ENCODE measurements at places on chromosomes 5 and 9.

DNA sequence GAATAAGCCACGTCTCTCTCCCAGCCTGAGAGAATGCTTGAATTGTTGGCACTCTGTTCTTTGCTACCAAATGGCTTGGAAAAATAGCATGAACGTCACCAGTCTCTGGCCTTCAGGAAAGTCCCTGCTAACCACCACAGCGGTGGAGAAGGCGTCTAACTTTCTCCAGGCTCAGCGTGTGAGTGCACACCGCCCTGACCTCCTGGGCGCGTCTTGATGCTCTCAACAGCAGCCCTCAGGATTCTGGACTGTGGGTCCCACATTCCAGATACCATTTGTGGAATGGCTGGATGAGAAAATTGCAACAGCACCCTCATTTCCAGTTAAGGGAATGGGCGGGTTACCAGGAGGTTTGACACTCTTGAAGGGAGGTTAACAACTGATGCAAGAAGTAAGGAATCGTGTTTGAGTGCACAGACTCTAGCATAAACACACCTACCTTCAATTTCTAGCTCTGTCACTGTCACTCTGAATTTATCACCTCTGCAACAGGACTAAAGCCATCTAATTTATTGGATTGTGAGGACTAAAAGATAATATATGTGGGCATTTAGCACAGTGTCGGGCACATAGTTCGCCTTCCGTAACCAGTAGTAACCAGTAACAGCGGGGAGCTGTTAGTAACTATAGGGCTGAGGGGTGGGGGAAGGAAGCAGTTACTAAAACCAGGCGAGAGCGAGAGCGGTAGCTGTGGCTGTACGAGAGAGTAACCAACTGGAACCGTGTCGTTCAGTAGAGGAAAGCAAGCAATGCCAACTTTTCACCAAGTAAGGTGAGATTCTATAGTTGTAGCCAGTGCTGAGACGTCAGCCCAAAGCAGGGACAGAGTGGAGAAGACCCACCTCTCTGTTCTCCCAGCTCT is 807 bp upstream of the PLGRKT start:
- DNase-seq: peak; percentile 54

DNA sequence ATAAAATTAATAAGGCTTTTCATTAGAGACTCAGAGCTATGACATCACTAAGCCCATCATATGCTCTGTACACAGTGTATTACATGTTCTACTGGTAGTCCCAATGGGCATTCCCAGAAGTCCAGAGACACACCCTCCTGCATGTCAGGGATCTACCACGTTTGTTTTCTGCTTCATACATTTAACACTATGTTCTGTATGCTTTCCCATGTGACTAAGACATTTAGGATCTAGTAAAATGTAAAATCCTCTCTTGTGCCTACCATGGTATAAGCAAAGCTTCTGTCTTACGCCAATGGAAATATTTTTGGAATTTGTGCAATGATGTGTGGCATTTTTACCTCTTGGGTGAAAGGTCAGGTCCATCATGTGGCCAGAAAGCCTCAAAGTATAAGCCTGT is 192.4 kb downstream of the ADAMTSL1 start:
- peak; percentile 16 for DNase-seq

DNA sequence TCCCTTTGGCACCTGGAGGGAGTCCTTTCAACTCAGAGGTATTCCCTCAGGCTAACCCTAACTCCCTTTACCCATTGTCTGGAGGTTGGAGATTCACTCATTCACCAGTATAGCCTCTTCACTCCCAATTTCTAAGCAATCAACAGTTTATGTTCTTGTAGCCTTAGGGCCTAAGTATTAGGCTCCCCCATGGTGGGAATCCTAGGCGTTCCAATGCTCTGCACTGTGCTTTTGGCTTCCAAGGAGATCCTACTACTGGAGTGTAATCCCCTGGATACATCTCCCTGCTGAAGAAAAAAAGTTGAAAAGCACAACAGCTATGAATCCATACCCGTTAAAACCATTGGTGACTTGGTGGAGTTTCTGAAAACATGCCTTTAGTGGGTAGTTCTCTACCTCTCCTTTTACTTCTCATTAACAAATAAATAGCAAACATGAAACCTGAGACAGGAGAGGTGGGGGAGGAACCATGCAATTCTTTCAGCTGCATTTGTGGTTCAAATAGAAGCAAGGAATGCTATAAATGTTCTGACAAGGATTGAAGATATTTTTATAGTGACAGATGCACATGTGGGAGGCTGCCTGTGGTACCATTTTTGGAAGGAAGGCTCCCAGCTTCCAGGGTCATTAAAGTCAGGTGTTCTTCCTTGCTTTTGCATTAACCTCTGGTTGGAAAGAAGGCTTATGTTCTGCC is 397.1 kb downstream of the DMAC1 start:
- DNase-seq: peak; percentile 54

- DNase-seq: no peak
Measured at GRCh38 chr5:54637654-54638053, 120.1 kb downstream of the SNX18 start.

DNA sequence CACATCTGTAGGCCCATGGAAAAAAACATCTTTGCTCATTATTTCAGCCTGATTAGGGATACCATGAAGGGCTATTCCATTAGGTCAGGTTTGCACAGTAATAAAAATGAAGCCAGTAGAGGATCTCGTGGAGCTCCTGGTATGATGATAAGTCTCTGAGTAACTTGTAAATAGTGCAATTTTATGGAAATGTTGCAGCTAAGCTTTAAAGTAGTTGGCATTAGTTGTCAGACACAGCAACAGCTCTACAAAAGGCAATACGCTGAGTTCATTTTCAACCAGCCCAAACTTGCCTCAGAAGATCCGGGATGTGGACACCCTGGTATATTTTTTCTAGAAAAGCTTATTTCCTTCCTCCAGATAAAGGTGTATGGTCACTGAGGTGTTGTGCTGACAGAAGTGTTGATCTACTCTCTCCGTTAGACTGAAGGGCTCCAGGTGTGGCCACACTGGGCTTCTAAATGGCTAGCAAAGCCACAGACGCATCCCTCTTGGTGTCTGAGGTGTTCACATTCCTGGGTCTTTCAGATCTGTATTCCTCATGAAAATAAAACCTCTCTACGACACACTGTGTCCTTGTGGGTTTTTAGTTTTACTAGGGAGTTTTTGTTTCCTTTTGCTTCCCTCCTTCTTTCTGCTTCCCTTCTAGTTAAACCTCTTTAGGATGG is 141.6 kb downstream of the GHR start:
- DNase-seq: no peak

DNA sequence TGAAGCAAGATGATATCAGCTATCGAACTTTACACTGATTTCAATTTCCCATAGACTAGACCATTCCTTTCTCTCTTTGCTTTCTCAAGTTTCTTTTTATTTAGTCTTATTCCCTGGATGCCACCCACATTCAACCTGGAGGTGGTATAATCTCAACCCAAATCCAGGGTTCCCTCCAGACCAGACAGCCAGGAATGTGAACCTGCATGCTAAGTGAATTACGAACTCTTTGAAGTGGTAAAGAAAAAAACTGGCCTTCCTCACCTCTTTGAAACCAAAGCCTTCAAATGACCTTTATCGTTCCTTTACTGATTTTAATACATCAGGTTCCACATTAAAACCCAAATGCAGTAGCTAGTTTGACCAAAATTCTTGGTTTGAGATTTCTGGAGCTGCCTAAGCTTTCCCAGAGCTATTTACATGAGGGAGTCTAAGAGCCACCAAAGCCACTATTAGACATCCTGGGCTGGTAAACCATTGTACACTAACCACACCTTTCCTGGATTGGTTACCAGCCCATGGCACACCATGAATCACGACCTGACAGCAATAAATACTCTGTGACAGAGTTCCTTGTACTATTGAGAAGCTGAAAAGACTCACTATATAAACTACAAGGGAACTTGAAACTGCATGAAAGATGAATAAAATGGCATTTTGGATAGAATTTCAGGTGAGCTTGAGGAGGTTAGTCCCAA is 323.7 kb downstream of the ADAMTS6 start:
- DNase-seq: no peak

- no peak for DNase-seq
Measured at GRCh38 chr5:179357031-179357430, 11.8 kb upstream of the ADAMTS2 start.

- no peak for DNase-seq
Measured at GRCh38 chr5:140259500-140259899, 43.4 kb downstream of the PFDN1 start.

DNA sequence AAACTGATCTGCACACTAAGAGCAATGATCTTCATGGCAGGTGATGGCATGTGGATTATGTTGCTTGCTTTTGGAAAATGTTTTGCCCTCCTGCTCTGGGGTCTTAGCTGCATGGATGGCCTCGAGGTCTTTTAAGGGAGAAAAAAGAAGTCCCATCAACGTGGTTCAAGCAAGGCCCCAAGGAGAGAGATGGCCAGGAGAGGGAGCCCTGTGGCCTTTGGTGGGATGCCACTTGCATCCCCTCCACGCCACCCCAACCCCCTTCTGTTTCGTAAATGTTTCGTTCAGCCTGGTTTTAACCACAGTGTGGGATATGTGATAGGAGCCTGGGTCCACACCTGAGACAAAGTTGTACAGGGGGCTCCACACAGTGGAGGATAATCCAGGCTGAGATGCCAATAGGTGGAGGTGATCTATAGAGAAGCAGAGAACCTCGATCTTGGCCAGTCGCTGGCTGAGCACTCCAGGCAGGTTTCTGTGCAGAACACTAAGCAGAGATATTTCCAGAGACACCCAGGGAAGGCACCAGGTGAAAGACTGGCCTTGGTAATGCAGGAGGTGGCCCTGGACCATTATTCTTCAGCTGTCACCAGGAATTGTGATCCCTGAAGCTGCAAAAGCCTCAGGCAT is 25.8 kb upstream of the FRRS1L start:
- peak; percentile 10 for DNase-seq

- no peak for DNase-seq
Measured at GRCh38 chr5:139391570-139392323, 2.0 kb upstream of the MZB1 start.

GRCh38 chr9:72396247-72397091 is 31.5 kb upstream of the ZFAND5 start:
- DNase-seq: peak; percentile 41

DNA sequence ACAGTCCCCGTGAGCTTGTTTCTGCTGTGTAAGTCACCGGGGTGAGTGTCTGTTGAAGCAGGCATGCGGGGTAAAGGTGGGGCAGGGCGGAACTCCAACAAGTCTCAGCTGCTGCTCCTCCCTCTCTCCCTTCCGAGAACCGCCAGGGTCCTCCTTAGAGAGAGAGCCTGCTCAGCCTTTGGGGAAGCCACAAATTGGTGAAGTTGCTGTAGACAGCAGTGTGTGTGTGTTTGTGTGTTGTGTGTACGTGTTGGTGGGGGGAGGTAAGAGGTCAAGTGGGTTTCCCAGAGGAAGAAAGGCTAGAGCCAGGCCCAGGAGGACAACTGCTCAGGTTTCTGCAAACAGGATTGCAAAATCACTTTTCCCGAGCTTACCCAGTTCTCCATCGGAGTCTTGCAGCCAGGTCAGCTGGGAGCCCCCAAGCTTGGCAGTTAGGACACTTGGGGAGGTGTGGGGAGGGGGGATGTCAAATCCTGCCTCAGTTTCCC is 38.9 kb upstream of the DAB2IP start:
- DNase-seq: no peak

DNA sequence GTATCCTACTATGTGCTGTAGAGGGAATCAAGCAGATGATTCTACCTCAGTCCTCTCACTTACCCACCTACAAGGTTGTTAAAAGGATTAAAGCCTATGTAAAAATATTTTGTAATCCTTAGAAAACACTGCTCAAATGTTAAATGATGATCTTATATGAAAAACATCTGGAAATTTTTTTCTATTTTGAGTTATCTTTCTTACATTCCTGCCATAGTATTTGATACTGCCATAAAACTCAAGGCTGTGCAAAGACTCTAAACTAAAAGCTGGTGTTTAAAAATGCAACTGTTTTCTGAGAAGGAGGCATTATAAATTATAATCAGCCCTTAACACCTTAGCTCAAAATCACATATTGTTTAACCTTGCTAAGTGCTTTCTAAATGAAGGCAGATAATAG is 474.2 kb downstream of the PRELID2 start:
- peak; percentile 51 for DNase-seq

DNA sequence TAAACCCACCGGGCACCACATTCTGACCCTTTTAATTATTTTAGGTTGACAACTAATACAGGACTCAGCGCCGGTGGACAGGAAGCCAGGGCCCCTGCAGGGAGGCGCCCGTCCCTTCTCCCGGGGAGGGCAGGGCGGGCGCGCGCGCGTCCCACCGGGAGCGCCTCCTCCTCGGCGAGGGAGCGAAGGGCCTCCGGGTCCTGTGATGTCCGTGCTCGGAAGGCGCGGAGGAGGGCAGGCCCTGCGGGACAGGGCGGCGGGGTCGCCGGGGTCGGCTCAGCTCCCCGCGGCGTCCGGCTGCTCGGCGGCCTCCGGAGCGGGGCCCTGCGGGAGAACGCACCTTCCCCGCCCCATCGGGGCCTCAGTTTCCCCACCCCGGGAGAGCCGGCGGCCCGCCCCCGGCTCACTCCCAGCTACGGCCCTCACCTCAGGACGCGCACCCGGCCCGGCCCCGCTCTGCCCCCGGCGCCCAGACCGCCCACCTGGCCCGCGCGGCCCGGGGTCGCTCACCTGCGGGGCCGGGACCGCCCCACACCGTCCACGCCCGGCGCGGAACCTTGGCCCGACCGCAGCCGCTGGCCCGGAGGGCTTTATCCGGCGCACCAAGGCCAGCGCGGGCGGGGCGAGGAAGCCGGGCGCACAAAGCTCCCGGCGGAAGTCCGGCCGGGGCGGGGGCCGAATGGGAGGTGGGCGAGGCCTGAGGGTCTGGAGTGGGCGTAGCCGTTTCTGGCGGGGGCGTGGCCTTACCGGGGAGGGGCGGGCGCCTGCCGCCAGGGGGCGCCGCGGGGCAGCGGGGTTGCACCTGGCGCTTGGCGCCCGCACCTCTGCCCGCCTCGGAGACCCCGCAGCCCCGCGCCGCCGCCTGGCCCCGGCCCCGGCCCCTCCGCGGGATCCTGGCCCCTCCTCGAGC is at the start of the genes EXD3 and NOXA1:
TSS of gene EXD3 (minus strand) at position 559 of the 910 bp plus-strand sequence. CDS start 27,805 bp downstream, outside the sequence.
TSS of gene NOXA1 (plus strand) at position 790 of the 910 bp plus-strand sequence. CDS start 137 bp downstream, outside the sequence.
- DNase-seq: peak; percentile 91

DNA sequence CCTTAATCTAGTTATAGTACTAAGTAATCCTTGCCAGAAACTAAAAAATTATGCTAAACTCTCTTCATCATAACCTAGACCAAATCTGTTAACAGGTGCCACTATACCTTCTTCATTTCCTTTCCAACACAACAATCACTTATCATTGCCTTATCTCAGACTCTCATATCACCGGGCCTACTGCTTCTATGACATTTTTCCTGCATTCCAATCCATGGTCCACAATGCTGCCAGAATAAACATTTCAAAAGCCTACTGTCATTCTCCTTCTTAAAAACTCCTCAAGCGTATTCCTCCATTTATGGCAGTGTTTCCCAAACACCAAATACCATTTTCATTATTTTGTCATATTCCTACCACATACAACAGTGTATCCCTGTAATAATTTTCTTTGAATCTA is 6.5 kb downstream of the PPP6C start:
- no peak for DNase-seq

Data from fibroblast of skin of abdomen (primary cell).